ENCODE measurements at places on chromosomes 16 and 17. TPM values are rescaled to one million over a fixed set of nuclear protein-coding genes. Genes with fewer than 3 reads are reported as not detected.

DNA sequence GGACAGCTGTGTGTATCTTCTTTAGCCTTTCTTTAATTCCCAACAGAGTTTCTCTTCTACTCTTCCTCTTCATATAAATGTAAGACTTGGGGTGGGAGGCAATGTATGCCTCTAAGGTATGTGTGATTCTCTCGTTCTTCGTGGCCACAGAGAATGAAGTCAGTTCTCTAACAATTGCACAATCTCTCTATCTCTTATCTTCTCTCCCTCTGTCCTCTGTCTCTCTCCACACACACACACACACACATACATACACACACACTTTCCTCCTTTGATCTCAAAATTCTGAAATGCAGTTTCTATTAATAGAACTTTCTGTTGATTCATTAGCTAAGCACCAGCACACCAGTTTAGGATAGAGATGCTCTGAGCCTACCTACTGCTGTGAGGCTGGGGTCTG is 615.7 kb upstream of the SALL1 start:
- no peak for DNase-seq

- no peak for DNase-seq
These were observed 105.4 kb downstream of the FTO start for GRCh38 chr16:53809088-53809932.

The FAM83G gene
- total RNA-seq, result 11.3 TPM

The IRX3 gene
- total RNA-seq, result 0.63 TPM

The NPIPA8 gene
- total RNA-seq, result not detected

The ZNRF1 gene
- 16.6 TPM for total RNA-seq

DNA sequence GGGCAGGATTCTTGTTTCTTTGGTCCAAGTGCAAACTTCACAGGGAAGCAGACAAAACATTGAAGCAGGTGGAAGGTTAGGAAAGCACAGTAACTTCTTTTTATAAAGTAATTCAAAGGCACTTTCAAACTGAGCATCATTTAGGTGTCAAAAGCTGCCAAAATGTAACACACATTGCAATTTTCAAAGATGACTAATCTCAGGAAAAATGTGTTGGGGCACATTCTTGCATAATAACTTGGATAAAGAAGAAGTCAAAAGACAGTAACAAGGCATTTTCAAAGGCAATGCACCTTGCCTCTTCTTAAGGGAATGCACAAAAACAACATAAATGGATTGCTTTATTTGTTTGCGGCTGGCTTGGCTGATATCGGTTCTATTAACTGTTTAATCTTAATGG is 3.6 kb downstream of the KCNJ2 start:
- no peak for DNase-seq

DNA sequence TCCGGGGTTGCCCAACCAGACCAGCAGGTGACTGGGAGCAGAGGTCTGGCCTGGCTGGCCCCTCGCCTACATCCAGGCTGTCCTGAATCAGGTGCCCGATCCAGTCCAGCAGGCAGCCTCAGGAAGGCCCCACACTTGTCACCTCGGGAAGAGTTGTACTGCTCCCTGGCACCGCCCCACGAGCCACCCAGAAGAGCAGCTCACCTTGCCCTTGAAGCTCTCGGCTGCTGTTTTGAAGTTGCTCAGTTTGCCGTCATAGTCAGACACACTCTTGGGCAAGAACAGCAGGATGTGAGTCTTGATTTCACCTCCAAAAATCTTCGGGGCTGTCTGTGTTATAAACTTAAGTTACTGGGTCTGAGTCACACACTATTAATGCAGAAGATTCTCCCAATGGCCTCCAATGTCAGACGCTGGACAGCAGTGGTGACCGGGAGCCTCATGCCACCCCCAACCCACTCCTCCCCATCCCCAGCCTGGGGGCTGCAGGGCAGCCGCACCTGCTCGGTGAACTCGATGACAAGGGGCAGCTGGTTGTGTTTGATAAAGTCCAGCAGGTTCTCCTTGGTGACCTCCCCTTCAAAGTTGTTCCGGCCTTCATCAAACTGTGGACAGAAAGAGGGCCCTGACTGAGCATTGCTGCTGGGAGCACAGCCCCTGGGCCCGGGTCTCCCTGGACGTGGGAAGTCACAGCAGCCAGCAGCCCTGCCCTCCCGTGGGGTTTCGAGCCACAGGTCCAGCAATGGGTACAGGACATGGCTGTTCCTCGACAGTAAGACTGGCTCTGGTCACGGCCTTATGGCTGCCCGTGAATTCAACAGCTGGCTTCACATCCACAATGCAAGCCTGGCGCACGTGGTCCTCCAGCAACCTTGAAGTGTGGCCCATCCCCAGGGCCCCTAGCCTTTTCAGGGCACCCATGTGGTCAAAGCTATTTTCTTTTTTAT is 12.2 kb upstream of the PPP1R27 start:
- DNase-seq, result no peak

GRCh38 chr17:50079334-50080095 is 15.6 kb upstream of the PDK2 start:
- no peak for DNase-seq

DNA sequence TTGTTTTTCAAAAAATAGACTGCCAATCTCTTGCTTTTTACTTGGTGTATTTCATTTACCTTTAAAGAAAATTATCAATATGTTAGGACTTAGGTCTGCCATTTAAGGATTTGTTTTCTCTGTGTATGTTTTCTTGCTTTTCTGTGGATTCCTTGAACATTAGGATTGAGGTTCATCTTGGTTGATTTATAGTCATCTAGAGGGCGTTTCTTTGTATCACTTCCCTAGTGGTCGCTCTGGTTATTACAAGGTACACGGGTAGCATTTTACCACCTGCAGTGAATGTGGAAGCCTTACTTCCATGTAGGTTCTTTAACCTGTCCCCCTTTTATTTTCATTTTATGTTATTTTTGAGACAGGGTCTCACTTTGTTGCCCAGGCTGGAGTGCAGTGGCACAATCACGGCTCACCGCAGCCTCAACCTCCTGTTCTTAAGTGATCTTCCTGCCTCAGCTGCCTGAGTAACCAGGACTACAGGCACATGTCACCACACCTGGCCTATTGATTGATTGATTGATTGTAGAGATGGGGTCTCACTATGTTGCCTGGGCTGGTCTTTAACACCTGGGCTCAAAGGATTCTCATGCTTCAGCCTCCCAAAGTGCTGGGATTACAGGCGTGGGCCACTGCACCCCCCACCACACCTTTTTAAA is 35.2 kb upstream of the CBX4 start:
- DNase-seq, result peak; percentile 10

DNA sequence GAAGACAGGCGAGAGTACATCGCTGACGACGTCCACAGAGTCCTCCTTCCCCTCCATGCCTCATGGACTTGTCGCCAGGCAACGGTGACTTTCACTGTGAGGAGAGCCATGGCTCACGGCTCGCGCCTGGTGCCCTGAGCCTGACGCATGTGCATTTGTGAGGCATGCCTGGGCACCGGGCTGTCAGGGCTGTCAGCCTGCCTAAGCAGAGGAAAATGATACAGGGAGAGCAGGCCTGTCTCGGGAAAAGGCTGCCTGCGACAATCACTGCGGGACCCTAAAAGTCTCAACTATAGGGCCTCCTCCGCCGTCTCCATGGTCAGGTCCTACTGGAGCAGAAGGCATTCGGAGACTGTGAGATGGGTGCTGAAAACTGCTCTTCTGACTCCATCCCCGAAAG is 135.5 kb upstream of the WSB1 start:
- DNase-seq, result no peak

DNA sequence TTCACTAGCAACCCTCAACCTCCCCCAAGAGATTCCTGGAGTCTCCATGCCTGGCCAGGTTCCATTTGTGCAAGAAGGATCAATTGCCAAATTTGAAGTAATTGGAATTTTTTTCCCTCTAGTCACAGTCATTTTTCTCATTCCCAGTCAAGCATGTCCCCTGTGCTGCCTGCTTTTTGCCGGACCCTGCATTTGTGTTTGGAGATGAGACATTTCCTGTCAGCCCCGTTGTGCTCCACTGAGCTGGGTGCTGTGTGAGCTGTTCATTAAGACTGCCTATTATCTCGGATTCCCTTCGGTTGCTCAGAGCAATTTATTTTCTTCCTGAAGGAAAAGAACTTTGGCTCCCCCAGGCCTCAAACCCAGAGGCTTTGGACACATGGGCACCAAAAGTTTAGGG is 201.0 kb upstream of the NLRP1 start:
- DNase-seq, result no peak

The PRSS53 gene
- 0.39 TPM for total RNA-seq

GRCh38 chr17:65158041-65158440 is 20.9 kb downstream of the RGS9 start:
- DNase-seq, result peak; percentile 32

- peak; percentile 60 for DNase-seq
These were observed at the start of gene ZNF205 for GRCh38 chr16:3112058-3112880. TSS of gene ZNF205 (plus strand) at chr16:3112586. CDS start at chr16:3113431, 845 bp downstream.

DNA sequence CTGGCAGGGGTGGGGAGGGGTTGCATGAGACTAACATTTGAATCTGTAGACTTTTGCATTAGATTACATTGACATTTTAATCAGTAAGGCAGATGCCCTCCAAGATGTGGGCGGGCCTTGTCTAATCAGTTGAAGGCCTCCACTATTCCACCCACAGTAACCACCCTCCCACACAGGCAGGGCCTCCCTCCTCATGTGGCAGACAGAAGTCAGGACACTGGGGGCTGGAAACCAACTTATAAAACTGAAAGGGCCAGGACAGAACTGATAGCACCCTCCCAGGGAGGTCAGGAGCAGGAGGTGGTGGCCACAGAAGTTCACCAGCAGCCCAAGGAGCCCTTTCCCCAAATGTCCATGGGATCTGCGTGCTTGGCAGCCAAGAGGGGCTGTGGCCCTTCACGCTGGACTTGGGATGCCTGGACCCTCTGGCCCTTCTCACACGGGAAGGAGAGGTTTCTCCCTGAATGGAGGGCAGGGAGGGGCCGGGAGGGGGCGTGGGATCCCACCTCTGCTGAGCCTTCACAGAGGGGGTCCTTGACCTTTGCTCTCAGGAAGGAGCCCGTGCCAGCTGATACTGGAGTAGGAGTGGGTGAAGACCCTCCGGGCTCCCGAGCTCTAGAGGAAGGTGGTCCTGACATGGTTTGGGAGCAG is 4.6 kb downstream of the PYCR1 start:
- DNase-seq, result no peak

- no peak for DNase-seq
These were observed 193.0 kb upstream of the ZFHX3 start for GRCh38 chr16:73240920-73241319.

All from dermis microvascular lymphatic vessel endothelial cell (primary cell).